ENCODE measurements at places on chromosomes 1 and 21.

DNA sequence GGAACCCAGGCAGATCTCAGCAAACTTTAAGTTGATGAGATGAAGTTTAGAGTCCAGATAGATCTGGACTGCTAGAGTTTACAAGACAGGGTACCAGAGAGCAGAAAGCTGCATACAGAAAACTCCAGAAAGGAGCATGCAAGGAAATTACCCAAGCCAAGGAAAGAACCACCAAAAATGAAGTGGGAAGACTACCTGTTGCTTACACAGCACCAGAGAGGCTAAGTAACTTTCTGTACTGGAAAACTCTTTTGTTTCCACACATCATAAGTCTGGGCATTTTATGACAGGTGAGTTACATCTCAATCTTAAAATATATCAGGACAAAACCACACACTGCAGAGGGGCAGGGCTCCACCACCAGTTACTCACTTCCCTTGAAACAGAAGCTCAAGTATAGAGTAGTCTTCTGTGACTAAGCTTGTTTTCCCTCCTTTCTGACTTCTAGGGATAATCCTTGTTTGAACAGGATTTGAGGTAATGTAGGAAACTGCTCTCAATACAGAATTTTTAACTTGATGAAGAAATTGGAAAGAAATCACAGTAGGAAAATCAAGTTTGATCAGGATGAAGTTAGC is 17.4 kb upstream of the GJA9 start:
- no peak for DNase-seq

- peak; percentile 77 for DNase-seq
Observed at GRCh38 chr1:154221278-154222001, 685 bp downstream of the UBAP2L start.

GRCh38 chr1:208520438-208521099 is 276.4 kb upstream of the PLXNA2 start:
- peak; percentile 30 for DNase-seq

DNA sequence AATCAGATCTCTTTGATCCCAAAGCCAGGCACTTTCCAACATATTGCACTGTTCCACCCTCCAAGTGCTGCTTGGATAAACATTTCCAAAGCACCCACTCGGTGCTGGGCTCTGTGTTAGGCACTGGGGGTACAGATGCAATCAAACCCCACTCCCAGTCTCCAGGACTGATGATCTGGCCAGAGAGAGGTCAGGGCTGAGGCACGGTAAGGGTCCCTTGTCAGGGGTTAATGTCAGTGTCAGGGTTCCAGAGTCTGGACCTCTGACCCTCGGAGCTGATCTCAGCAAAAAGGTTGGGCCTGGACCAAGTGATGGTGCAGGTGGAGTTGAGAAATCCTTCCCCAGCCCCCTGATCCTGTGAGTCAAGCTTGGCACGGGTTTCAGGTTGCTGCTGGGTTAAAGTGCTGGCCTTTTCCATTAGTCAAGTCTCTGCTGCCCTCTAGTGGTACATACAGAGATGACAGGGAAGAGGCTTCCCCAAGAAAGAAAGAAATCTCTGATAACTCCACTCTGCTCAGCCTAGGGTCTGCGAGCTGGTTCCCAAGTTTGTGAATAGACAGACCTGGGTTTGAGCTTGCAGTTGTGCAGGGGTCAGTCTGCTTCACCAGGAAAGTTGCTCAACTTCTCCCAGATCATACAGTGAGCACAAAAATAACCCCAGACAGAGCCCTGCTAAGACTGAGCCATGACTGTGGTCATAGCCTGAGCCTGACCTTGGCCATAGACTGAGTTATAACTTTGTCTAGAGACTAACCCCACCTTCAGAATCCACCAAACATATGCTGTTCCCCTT is 74.6 kb downstream of the DMRTA2 start:
- peak; percentile 73 for DNase-seq

DNA sequence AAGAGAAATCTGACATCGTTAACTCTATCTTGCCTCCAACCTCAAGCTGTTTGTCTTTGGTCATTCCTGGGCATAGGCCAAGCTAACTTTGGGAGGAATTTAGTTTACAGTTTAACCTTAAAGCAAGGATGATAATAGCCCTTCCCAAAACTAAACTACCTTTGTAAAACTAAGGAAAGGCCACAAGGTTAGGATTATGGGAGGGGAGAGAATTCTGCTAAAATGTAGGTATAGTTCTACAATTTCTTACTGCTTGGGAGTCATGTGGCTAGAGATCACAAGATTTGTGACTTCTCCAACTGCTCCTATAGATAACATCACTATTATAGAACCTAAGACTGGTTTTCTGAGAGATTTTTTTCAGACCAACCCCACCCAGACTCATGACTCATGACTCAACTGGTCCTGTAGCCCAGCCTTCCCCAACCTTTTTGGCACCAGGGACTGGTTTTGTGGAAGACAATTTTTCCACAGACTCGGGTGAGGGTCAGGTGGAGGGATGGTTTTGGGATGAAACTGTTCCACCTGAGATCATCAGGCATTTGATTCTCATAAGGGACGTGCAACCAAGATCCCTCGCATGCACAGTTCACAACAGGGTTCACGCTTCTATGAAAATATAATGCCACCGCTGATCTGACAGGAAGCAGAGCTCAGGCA is 70.7 kb upstream of the MUTYH start:
- DNase-seq, result no peak

DNA sequence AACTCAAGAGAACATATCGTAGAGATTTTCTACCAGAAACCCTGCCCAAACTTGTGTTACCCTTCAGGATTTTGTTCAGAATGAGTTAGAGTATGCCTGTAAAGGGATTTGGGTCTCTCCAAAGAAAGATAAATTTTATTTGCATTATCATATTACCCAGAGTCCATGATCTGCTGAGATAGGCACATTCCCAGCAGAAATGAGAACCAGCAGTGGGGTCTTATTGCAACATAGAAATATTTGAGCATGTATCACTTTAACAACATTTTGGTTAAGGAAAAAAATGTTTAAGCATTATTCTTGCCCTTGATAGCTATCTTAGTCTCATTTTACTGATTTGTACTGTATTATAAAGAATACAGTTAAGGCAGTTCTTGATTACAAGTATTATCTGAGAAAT is 10.6 kb downstream of the VCAM1 start:
- peak; percentile 24 for DNase-seq

DNA sequence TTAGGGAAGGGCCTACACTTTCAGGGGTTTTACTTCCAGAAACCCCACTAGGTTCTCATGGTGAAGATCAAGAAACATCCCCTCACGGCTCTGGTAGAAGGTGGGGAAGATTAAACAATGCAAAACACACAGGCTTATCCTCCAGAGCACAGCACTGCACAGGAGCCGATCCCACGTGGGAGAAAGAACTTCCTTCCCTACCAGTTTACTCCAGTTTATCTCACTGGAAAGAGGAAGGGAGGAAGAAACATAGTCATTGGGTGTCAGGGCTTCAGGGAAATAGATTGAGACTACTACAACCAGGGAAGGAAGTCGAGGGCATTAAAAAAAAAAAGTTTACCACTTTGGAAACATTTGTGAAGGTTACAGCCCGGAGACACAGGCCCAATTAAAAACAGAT is 164.4 kb downstream of the NTPCR start:
- no peak for DNase-seq

DNA sequence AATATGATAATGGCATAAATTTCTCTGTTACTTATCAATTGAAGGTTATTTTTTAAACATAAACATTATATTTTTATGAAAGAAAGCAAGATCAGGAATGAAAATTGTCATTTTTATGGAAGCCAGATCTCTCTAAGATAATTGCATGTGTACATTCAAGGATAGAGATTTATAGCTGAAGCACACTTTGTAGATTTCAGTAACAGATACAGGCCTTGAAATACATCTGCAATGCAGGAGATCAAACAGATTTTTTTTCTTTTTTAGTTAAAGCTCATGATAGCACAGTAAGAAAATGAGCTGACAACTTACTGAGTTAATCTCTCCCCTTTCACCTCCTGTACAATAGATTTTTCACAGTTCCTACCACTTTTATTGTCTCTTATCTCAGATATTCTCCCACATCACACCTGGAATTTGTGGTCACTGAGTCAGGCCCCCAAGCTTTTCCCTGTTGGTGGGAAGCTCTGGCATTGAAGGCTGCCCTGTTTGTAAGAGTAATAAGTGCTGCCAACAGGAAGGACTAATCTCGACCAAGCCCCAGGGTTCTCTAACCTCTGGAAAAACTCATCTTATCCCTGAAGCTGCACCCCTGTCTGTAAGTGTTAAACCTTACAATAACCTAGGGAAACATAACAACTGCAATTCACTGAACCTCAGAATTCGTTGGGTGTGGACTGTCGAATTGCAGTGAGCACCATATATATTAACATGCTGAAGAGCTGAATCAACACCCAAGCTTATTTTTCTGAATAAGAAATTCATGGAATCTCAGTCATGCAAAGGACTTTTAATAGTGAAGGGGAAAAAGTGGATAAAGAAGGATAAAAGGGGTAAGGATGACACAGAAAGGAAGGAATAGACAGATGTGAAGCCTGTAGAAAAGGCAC is 599.0 kb downstream of the LMO4 start:
- DNase-seq, result no peak

GRCh38 chr1:225735252-225736149 is 42.1 kb upstream of the SRP9 start:
- DNase-seq, result peak; percentile 97

DNA sequence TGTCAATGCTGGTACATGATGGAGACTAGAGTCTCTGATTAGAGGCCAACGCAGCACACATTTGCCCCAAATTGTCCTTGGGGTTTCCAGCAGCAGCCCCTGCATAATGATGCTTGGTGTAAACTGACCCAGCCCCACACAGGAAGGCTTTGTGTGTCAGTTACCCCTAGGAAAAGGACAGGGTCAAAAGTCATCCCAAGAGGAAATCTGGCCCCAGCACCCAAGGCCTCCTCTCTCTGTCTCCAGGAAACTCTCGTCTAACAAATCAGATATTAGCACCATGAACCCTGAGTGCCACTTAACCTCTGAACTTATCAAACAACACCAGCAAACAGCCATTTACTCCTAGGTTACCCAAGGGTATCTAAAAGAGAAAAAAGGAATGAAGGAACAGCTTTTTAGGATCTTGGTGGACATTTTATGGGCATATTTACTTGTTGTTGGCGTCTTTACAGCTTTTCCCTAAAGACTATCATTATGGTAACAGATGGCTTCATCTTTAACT is 84.5 kb downstream of the PSMG1 start:
- no peak for DNase-seq

DNA sequence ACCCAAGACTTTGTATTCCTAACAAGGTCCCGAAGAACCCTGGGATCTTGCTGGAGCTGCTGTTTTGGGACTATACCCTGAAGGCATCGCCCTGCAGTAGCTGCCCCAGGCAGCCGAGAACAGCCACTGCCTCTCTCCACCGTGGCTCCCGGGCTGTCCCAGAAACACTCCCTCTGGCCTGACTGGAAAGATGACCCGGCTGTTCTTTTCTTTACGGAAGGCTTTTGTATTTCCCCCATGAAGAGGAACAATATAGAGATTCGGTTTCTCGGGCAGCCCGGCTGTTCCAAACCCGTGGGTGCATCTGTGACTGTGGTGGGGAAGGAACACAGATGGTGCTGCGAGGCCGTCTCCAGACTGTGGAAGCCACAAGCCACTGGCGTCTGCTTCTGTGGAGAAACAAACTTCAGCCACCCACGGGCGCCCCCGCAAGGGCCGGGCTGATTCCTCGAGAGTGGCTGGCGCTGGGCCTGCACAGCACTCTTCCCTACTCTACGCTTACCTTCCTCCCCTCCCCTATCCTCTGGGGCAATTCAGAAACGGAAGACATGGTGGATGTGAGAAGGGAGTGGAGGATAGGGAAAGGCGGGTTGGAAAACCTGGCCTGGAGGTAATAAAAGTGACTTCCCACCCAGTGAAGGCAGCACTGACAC is 33.7 kb upstream of the VASH2 start:
- DNase-seq, result peak; percentile 25

Data from AG10803 (cell line).